Anterior cingulate cortex (tissue), 58 donors: ENCODE measurements at places on chromosomes 3 and 15.
A peak's percentile ranks its signal among the peaks of the same experiment; 100 is the strongest.

- DNase-seq: no peak
These were observed 54.3 kb downstream of the IL20RB start for GRCh38 chr3:137012097-137012501.

- DNase-seq: peak; percentile 65
These were observed 749.1 kb downstream of the ROBO1 start for GRCh38 chr3:79018671-79019136.

- DNase-seq: no peak
These were observed 86.9 kb upstream of the RASGRP1 start for GRCh38 chr15:38651328-38652038.

DNA sequence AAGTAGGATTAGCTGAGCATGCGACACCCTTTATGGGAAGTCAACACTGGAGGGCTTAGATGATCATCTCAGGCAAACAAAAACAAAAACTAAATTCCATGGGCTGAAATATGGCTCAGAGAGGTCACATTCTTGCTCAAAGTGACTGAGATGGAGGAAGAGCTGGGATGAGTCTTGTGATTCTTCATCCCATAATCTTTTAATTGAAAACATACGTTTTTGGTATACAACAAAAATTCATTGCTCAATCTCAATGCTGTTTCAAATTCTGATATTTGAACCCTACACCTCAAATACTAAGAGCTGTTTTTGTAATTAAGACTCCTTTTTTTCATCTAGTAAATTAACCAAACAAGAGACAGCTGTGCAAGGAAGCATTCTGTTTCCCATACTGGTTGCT, 257.0 kb downstream of the NR1D2 start:
- no peak for DNase-seq

DNA sequence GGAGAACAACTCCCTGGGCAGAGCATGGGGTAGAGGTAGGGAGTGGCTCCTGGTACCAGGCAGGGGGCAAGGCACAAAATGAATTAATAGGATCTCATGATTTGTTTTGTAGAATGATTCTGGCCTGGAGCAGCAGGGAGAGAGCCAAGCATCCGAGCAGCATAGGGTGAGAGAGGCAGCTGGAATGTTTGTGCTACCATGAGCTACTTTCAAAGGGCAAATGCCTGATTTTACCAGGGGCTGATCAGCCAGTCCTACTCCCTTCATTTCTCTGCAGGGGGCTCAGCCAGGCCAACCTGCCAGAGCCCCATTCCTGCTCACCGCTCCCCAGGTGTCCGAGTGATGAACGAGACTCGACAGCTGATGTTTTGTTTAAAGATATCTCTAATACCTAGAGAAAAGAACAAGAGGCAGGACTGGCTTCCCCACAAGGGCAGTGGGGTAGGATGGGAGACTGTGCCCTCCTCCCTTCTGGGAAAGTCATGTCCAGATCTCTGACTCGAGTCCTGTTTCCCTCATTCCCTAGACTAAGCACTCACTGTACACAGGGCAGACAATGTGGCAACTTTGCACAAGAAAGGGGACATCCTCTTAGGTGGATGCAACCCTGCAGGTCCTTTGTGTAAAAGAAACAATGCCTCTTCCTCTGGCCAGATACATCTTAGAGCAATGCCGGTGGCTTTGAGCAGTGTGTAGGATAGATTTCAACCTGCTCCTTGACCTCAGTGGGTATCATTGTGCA, 12.9 kb downstream of the DUOX2 start:
- no peak for DNase-seq

DNA sequence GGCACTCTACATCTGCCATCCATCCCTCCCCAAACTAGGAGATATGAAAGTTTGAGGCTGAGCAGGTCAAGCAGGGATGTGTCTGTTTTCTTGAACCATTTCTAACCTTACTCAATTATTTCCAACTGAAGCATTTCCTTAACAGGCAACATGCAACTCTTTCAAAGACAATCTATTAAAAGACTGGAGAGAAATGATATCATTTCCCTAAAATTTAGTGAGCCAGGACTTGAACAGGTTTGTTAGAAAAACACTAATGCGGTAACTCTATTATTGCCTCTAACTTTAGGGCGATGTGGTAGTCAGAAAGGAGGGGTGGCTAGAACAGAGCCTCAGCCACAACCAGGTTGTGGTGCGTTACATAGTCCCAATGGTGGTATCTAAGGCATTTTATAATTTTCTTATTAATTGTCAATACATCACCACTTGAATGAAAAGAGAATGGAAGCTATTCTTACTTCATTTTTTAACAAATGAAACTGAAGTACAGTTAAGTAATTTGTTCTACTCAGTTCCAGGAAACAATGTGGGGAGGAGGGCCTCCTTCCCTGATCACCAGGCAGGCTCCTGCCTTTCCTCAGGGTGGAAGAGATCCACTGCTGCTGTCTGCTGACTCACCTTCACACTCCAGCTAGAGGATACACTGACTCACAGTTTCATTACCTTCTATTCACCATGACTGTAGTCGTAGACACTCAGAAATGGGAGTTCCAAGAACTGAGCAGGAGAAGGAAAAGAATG, 22.8 kb downstream of the MYO1E start:
- DNase-seq: no peak

DNA sequence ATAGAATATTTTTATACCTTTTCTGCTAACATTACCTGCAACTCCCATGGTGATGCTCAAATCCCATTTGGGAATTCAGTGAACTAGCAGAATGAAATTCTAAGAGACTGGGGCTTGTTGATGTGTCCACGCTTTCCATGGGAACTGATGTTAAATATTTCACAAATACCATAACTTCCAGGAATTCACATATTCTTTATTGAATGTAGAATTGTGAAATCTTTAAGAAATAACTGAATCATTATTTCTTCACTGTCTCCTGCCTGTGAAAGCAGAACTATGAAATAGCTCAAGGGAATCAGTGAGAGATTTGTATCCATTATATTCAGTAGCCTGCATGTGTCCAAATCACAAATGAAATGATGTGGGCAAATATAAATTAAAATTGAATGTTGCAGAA, 130.8 kb downstream of the SERPINI1 start:
- DNase-seq: no peak

GRCh38 chr15:74489518-74490338, 28.8 kb upstream of the UBL7 start:
- no peak for DNase-seq

DNA sequence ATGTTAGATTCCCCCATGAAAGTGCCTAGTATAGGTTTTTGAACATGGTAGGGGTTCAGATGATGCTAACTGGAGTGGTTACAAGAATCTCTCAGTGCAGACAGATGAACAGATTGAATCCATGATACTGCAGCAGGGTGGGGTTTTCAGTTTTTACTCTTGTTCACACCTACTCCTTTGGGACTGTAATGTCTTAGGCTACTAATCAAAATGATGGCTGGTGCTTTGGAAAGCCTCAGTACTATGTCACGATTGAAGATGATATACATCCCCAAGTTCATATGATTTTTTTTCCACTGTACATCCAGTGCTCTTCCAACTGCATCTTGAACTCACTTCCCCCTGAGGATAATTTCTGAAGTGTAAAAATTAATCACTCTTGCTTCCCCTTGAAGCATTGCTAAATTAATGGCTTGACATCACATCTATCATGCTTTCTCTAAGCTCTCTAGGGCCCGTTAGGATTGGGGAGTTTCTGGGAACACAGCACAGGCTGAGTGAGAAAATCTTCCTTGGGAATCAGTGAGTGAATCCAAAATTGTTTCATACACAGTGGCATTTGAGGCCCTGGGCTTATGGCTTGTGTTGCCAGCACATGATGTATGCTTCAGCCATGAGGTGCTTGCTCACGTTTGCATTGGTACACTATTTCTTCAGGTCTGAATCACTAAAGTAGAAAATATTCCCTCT, 115.0 kb upstream of the TPRG1 start:
- DNase-seq: no peak
